ENCODE measurements at places on chromosomes 1 and 21.

GRCh38 chr1:76481672-76482071 is 385.6 kb upstream of the ST6GALNAC5 start:
- DNase-seq = no peak

DNA sequence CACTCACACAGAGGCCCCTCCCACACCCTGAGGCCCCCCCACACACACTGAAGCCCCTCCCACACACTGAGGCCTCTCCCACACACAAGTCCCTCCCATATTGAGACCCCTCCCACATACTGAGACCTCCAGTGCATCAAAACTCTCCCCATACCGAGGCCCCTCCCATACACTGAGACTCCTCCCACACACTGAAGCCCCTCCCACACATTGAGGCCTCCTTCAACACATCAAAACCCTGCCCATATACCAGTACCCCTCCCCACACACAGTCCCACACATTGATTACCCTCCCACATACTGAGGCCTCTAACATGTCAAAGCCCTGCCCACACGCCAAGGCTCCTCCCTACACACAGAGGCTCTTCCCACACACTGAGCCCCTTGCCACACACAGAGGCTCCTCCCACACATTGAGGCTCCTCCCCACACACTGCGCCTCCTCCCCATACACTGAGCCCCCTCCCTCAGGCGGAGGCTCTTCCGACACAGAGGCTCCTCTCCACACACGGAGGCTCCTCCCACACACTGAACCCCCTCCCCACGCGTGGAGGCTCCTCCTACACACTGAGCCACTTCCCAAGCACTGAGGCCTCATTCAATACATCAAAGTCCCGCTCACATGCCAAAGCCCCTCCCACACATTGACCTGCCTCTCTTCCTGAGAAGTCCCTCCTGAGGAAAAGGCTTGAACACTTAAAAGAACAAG is 392.3 kb downstream of the CAMTA1 start:
- DNase-seq = no peak

- DNase-seq = no peak
Measured at GRCh38 chr1:78464449-78464891, 26.3 kb upstream of the PTGFR start.

- no peak for DNase-seq
Measured at GRCh38 chr1:7886405-7886745, 33.5 kb upstream of the UTS2 start.

GRCh38 chr21:40164905-40165772 is 297.9 kb downstream of the PCP4 start:
- DNase-seq = peak; percentile 56

- no peak for DNase-seq
Measured at GRCh38 chr1:39427912-39428311, 63.5 kb upstream of the BMP8A start.

DNA sequence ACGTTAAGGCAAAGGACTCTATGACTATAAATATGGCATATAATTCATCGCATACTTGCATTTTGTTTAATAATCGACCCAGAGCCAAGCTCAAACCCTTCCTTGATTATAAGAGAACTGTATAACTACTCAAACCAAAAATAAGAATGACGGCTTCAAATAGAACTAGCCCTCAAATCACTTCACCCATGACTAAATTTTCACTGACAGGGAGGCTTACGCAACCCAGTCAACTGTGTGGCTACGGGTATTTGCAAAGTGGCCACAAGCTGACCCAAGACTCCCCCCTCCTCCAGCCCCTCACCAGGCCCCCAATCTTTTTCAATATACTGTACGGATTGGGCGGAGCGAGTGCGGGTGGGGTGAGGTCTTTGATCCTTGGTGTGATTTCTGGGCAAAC is 268.3 kb downstream of the ASTN1 start:
- no peak for DNase-seq

DNA sequence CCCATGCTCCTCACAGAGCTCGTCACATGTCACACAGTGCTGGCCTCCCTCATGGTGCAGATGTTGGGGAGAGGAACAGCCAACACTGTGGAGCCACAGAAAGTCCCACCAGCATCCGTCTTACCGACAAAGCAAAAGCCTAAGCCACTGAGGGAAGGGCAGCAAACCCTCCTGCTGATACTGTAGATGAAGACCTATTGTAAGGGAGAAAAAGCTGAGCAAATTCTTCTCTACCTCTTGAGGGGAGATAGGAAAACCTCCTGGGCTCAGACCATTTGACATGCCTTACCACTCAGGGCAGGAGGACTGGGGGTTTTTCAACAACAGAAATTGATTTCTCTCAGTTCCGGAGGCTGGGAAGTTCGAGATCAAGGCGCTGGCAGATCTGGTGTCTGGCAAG is 95.9 kb downstream of the WDR64 start:
- no peak for DNase-seq

DNA sequence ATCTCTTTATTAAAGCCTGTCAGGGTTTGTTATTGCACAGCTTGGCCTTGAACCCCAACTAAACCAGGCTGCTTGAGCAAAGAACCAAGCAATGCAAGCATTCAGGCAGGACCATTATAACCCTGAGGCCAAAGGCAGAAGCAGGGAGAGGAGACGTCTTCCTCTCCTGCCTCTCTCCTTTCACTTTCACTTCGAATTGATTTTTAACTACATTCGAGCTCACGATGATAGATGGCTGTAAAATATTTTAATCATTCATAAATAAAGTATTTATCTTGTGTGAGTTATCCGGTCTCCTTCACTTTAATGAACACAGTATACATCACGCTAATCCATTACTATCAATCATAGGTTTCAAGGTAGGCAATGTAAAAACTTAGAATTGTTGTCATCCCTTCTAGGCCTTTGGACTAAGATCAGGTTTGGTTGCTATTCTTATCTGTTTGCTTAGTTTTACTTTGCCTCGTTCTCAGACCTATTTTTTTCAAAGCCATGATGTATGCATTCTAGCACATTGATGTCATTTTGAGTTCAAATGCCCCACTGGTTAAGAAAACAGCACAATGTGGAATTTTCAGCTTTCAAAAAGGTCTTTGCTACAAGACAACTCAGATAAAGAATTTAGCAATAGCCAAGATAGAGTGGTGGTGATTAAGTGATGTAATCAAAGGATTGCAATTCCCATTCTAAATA is 480.2 kb upstream of the RUNX1 start:
- peak; percentile 55 for DNase-seq

DNA sequence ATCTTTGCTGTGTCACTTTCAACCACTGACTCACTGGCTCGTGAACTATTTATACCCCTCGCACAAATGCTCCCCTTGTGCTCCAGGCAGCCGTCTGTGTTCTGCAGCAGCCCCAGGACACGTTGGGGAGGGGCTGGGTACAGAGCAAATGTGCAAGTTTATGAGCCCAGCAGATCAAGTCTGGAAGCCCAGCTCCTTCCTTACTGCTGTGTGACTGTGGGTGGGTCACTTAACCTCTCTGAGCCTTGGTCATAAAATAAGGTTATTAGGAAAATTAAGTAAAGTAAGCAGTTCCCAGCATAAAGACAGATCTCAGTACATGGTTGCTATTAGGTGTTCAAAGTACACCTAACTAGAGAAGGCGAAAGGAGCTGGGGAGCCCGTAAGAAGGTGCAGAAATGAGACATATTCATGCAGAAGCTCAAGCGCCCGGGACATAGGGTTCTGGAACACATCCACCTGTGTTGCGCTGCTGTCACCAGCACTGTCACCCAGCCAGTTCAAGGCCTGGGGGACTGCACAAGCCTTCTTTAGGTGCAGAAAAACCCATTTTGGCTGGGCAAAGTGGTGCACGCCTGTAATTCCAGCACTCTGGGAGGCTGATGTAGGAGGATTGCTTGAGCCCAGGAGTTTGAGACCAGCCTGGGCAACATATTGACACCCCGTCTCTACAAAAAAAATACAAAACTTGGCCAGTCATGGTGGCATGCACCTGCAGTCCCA is 13.8 kb downstream of the EFHD2 start:
- no peak for DNase-seq

GRCh38 chr1:201640624-201641023 is 101.7 kb downstream of the NAV1 start:
- peak; percentile 67 for DNase-seq

DNA sequence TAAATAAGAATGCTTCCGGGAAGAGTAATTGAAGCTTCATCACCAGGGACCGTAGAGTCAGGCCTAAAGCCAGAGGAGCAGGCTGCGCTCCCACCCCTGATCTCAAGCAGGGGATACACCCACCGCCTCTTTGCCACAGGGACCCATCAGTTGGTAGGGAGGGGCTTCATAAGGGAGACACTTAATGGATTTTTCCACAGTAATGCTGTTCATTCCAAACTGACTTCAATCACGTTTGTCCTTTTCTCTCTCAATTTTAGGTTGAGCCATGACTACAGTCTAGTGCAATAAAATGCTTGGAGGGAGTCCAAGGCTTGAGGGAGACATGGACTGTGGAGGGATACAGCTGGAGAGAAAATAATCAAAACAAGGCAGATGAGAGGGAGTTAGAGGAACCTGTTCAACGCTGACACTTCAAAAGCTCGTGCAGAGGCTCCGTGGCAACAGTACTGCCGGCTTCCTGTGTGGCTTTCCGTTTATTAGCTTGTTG is 111.5 kb downstream of the SEC16B start:
- peak; percentile 65 for DNase-seq

- DNase-seq = no peak
Measured at GRCh38 chr1:87202922-87203655, 125.6 kb upstream of the LMO4 start.

DNA sequence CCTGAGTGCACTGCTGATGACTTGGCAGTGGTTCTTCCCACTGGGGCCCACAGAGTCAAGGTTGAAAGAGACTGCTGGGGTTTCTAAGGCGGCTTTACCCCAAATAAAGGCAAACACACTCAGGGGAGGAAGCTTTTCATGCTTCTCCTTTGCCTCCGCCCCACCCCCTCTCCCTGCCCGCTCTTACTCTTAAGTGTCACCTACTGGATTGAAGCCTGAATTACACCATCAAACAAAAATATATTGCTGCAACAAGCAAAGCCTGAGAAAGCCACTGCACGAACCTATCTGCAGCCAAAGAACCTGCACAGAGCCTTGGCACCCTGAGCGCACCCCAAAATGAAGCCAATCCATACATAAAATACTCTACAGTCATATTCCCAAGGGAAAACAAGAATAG is 63.1 kb downstream of the PTGFR start:
- DNase-seq = no peak

GRCh38 chr1:45001011-45001481 is 10.1 kb downstream of the HECTD3 start:
- DNase-seq = no peak

DNA sequence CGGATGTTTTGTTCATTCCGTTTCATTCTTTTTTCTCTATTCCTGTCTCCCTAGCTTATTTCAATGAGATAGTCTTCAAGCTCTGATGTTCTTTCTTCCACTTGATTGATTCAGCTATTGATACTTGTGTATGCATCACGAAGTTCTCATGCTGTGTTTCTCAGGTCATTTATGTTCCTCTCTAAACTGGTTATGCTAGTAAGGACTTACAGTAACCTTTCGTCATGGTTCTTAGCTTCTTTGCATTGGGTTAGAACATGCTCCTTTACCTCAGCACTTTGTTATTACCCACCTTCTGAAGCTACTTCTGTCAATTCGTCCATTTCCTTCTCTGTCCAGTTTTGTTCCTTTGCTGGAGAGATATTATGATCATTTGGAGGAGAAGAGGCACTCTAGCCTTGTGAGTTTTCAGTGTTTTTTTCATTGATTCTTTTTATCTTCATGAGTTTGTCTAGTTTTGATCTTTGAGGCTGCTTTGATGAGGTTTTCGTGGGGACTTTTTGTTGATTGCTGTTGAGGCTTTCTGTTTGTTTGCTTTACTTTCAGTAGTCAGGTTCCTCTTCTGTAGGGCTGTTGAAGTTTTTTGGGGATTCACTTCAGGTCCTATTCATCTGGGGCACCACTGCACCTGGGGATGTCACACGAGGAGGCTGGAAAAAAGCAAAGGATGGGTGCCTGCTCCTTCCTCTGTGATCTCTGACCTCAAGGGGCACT is 496.9 kb upstream of the LRRC7 start:
- DNase-seq = no peak

DNA sequence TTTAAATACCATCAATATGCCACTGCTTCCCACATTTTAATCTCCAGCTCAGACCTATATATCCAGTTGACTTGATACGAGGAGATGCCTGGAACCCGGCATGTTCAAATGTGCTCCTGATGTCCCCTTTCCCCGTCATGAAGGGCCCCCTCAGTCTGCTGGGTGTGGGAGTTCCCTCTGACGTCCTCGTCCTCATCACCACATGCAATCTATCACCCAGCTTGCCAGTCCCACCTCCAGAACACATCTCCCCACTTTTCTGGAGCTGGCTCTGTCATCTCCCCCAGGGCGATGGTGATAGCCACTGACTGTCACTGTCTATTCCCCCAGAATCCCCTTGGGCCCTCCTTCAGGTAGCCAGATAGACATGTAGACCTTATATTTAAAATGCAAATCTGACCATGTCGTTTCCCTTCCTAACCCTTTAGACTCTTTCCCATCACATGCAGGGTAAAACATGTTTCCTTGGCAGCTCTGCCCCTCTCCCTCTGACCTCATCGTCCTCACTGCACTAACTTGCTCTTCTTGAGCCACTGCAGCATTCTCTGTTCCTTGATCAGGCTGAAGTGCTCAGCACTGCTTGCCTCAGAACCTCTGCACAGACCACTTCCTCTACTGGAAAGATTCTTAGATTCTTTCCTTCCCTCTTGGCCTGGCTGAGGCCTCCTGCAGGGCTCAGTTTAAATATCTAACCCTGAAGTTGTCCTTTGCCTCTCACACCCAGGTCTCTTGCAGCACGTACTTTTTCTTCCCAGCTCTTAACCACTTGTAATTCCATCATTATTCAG is 7.4 kb downstream of the AZIN2 start:
- DNase-seq = no peak

GRCh38 chr21:43740497-43741156 is 21.7 kb downstream of the PDXK start:
- DNase-seq = peak; percentile 64

DNA sequence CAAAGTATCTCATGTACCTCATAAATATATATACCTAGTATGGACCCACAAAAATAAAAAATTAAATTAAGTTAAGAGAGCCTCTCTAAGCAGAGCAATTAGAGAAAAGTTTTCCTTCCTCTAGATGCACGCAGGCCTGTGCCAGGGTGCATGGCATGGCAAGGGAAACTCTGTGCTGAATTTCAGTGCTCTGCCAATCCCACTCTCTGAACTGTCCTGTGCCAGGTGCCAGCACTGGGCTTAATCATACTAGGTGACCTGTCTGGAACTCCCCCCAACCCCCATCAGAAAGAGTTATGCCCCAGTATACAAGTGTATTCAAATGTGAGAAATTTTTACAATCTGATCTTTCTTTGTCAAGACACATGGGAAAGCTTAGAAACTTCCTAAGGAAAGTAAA is 10.4 kb upstream of the LAMC2 start:
- DNase-seq = no peak

DNA sequence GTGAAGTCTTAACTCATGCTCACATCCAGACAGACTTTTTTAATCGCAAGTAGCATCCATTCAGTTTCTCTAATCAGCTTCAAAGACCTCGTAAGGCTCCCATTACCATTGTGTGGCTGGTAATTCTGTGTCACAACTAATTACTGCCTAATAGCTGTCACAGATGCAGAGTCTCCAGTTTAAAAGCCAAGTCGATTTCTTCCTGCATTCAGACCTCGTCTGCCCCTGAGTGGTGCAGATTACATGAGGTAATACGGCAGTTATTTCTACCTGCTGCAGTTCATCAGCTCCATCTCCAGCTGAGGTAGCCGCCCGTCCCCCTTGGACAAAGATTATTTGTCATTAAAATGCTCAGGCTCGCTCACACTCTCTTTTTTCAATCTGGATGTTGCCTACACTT is 34.4 kb upstream of the OLIG2 start:
- no peak for DNase-seq

Measured in fibroblast of skin of right biceps (primary cell).